Right renal pelvis (tissue), 4 donors: ENCODE measurements at places on chromosomes 1 and 21.

GRCh38 chr1:29129916-29130315, 6.2 kb upstream of the TMEM200B start:
- DNase-seq: no peak

- no peak for DNase-seq
Observed at GRCh38 chr1:151508833-151509232, 2.4 kb upstream of the CGN start.

- DNase-seq: no peak
Observed at GRCh38 chr1:164565357-164565756, 6.4 kb downstream of the PBX1 start.

GRCh38 chr1:172143384-172144055, 277.0 kb upstream of the C1orf105 start:
- DNase-seq: no peak

- no peak for DNase-seq
Observed at GRCh38 chr1:212754193-212754592, 37.4 kb downstream of the NSL1 start.

- DNase-seq: no peak
Observed at GRCh38 chr1:156245451-156246232, 2.2 kb downstream of the PAQR6 start.

GRCh38 chr1:225830841-225831240, 20.9 kb downstream of the EPHX1 start:
- no peak for DNase-seq

- DNase-seq: no peak
Observed at GRCh38 chr1:101704895-101705294, 291.8 kb downstream of the OLFM3 start.

DNA sequence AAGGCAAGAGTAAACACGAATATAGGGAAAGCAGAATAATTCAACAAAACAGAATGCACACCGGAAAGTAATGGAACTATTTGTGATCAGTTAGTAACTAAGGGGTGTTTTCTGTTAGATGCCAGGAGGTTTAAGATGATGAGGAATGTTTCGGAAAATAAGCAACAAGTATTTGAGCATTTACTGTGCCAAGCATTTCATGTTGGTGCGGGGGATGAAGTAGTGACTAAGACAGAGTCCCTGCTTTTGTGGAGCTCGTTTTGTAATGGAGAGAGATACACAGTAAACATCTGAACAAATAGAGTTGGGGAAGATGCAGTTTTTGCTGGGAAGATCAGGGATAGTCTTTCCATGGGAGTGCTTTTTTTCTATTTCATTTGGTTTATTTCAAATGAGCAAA, 78.7 kb downstream of the DYRK1A start:
- no peak for DNase-seq

DNA sequence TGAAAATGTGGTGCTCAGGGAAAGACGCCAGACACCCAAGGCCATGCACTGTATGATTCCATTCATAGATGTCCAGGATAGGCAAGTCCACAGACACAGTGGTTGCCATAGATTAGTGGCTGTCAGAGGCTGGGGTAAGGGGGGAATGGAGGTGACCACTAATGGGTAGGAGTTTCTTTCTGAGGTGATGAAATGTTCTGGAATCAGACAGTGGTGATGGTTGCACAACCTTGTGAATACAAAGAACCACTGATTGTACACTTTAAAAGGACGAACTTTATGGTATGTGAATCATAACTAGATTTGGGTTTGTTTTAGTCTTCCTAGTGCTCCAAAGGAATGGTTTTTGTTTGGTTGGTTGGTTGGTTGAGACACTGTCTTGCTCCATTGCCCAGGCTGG, 51.7 kb downstream of the PRAMEF20 start:
- no peak for DNase-seq

DNA sequence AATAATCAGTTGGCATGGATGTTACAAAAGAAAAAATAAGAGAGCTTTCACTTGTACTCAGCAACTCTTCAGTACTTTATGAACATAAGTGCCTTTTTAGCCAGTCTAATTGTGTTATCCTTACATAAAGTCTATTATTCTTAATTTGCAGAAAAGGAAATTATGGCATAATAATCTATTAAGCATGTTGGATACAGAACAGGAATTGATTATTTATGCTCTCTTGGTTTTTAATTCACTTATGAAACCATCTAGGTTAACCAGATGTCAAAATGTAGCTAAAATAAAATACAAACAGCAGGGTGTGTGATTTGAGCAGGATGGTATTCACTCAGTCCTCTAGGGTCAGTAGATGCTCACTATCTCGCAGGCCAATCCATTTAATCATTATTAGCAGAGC, 79.7 kb downstream of the PLPPR5 start:
- no peak for DNase-seq
